ENCODE measurements at places on chromosomes 12 and 14. TPM values are rescaled to one million over a fixed set of nuclear protein-coding genes. Genes with fewer than 3 reads are reported as not detected.

The RAPGEF3 gene
- 4.2 TPM for polyA plus RNA-seq

The SDR9C7 gene
- 0.03 TPM for polyA plus RNA-seq

The SCNN1A gene
- 169 TPM for polyA plus RNA-seq

The PARPBP gene
- 1.2 TPM for polyA plus RNA-seq

The ANO4 gene
- polyA plus RNA-seq, result not detected

The CIT gene
- 1.2 TPM for polyA plus RNA-seq

Data from sigmoid colon (tissue), 7 donors.